ENCODE measurements at places on chromosomes 5 and 9. TPM values are rescaled to one million over a fixed set of nuclear protein-coding genes. Genes with fewer than 3 reads are reported as not detected.

DNA sequence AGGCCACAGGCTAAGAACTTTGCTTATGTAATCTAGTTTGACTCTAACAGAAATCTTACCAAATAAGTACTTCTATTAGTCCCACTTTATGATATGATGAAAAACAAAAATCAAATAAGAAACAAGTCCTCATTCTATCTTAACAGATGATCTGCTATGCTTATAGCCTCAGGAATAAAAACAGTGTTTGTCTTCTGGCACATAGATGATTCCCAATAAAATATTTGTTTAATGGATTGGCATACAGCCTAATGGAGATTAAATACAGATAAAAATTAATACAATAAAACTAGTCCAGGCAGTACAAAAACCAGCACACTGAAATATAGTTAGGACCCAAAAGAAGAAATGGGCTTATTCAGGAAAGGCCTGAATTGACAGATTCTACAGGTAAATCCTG lies 971.4 kb upstream of the WWC1 start:
- no peaks in the 10 kb centered on the region for H3K36me3 ChIP-seq
- H3K27ac ChIP-seq, result no peak overlapping the region
- no peak for DNase-seq
- no peak overlapping the region for H3K4me3 ChIP-seq

GRCh38 chr9:123417289-123418051 lies 61.5 kb downstream of the CRB2 start:
- H3K4me3 ChIP-seq, result no peak overlapping the region
- no peak for DNase-seq
- H3K36me3 ChIP-seq, result peaks cover 6% of the 10 kb centered on the region
- no peak overlapping the region for H3K27ac ChIP-seq
- H3K27me3 ChIP-seq, result no peaks in the 10 kb centered on the region

- no peak overlapping the region for H3K27ac ChIP-seq
- peaks cover 11% of the 10 kb centered on the region for H3K27me3 ChIP-seq
- H3K4me3 ChIP-seq, result no peak overlapping the region
- no peak for DNase-seq
Measured at GRCh38 chr9:91817106-91817492, 132.9 kb downstream of the ROR2 start.

- H3K4me1 ChIP-seq, result no peaks in the 10 kb centered on the region
- no peak overlapping the region for H3K4me3 ChIP-seq
- no peaks in the 10 kb centered on the region for H3K36me3 ChIP-seq
Measured at GRCh38 chr9:23555851-23556250, 270.2 kb downstream of the ELAVL2 start.

DNA sequence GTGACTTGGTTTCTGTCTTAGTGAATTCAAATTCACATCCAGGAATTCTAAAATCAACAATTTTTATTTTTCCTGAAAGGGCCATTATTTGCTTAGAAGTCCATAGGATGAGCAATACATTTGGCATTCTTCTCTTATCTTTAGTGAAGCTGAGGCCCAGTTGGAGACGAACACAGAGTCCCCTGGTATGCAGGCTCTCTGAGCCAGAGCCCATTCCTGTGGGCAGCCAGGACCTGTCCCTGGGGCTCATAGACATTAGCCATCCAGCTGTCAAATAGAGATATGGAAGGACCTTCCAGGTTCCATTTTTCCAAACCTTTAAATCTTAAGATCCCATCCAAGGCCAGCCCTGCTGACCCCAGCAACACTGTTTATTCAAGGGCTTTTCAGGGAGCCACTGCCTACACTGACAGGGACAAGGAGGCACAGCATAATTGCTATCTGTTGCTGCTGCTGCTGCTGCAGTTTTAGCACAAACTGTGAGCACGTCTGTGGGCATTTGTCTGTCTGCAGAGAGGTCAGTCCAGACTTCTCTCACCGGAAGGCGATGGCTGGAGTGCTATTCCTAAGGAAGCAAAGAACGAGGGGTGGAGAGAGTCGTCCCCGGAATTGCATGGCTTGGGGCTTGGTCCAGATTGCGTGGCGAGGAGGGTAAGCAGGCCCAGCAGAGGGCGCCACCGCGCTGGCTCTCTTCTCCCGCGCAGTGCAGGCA lies 639.0 kb downstream of the CCDC171 start:
- peak; percentile 82 for DNase-seq
- no peaks in the 10 kb centered on the region for H3K27me3 ChIP-seq
- H3K4me1 ChIP-seq, result peaks cover 48% of the 10 kb centered on the region
- H3K36me3 ChIP-seq, result peaks cover 15% of the 10 kb centered on the region
- peak overlapping the region; percentile 67 for H3K27ac ChIP-seq
- peak overlapping the region; percentile 69 for H3K4me3 ChIP-seq

DNA sequence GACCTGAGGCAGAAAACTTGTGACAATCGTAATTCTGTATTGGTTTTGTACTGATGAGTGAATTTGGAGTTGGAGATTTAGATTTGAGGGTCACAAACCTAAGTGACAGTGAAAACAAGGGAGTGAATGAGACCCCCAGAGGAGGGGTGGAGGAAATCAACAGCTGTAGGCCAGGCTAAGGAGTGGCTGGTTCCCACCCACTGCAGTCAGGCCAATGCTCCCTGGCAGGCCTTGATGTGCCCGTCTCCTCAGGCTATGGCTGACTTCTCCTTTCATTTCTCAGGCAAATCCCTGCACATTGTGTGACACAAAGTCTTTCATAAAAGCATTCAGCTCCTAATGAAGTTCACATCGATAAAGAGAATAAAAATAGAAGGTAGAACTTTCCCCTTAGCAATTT lies 557.6 kb downstream of the CETN3 start:
- no peaks in the 10 kb centered on the region for H3K27me3 ChIP-seq
- H3K4me1 ChIP-seq, result no peaks in the 10 kb centered on the region
- no peak overlapping the region for H3K4me3 ChIP-seq
- H3K27ac ChIP-seq, result no peak overlapping the region

DNA sequence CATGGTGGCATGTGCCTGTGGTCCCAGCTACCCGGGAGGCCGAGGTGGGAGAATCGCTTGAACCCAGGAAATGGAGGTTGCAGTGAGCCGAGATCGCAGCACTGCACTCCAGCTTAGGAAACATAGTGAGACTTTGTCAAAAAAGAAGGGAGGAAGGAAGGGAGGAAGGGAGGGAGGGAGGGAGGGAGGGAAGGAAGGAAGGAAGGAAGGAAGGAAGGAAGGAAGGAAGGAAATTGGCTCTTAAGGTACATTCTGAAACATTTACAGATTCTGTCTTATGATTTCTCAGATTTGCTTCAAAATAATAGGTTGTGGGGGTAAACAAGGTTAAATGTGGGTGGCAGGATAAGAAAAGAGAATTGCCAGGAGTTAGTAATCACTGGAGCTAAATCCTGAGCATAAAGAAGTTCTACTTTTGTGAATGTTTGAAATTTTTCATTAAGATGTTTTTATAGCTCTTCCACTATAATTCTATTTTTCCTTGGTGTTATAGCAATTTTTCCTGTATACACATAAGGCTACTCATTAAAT lies 2.1 kb upstream of the UGT3A2 start:
- H3K4me3 ChIP-seq, result no peak overlapping the region
- DNase-seq, result no peak
- H3K36me3 ChIP-seq, result no peaks in the 10 kb centered on the region
- peaks cover 8% of the 10 kb centered on the region for H3K4me1 ChIP-seq
- H3K27me3 ChIP-seq, result peaks cover 19% of the 10 kb centered on the region

GRCh38 chr5:175826980-175827379 lies 44.4 kb upstream of the CPLX2 start:
- H3K4me1 ChIP-seq, result peaks cover 18% of the 10 kb centered on the region
- no peak overlapping the region for H3K27ac ChIP-seq
- H3K36me3 ChIP-seq, result no peaks in the 10 kb centered on the region
- no peak overlapping the region for H3K4me3 ChIP-seq
- DNase-seq, result no peak
- peaks cover 33% of the 10 kb centered on the region for H3K27me3 ChIP-seq

DNA sequence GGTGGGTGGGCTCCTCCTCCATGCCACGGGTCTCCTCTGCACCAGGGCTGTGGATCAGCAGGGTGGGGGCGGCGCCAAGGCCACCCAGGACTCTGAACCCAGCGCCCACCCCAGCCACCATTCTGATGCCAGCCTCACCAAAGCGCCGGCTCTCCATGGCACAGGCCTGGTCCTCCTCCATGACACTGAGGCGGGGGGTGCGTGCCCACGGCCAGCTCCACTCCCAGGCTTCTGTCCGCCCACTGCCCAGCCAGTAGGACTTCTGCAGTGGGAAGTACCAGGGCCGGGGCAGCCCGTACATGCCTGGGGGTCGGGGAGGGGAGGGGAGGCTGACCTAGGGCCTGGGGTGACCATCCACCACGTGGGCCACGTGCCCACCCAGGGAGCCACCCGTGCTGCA lies 11.6 kb downstream of the ABCA2 start:
- no peak overlapping the region for H3K4me3 ChIP-seq
- peaks cover 12% of the 10 kb centered on the region for H3K36me3 ChIP-seq
- no peak for DNase-seq
- no peaks in the 10 kb centered on the region for H3K27me3 ChIP-seq

DNA sequence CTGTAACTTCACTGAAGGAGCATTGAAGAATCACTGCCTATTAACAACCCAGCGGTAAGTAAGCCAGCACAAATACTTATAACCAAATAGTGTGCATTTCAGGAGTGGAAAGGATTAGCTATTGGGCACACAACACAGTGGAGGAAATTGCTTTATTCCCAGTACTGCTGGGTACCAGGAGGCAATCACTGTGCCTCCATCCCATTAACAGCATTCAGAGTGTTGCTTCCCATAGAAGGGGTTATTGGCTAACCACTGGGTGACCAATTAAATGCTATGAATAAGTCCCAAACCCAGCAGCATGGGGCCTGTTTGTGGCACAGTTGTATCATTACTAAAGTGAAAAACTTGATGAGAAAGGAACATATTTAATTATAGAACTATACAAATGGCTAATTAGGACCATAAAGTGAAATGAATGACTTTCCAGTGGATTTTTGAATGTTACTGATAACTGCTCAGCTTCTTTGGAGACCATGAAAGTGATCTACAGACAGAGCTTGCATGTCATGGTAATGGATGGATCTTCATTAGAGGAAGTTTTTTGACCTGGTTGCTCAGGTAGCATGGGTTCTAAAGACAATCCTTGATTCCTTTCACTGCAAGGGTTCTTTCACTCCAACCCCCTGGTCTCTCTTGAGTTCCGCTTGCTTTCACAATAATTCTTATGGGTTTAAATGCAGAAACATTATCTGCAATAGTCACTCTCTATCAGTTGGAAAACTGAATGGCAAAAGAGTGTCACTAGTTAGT lies 413.3 kb upstream of the RORB start:
- no peaks in the 10 kb centered on the region for H3K27me3 ChIP-seq
- DNase-seq, result no peak

- peaks cover 14% of the 10 kb centered on the region for H3K4me1 ChIP-seq
- H3K27me3 ChIP-seq, result peaks cover 17% of the 10 kb centered on the region
- H3K36me3 ChIP-seq, result no peaks in the 10 kb centered on the region
- no peak overlapping the region for H3K4me3 ChIP-seq
Measured at GRCh38 chr5:81192373-81192750, 40.8 kb upstream of the CKMT2 start.

Gene BNC2
- 20.7 TPM for total RNA-seq

Gene ZFP2
- total RNA-seq, result not detected

Gene GABRP
- not detected for total RNA-seq

Gene C8G
- total RNA-seq, result 0.82 TPM

Gene SOHLH1
- not detected for total RNA-seq

Gene SLC45A2
- not detected for total RNA-seq

Gene DMGDH
- not detected for total RNA-seq

Gene RETREG1
- total RNA-seq, result not detected

Gene CENPP
- total RNA-seq, result 6.0 TPM

Gene PCDHGA5
- 1.1 TPM for total RNA-seq
